Thyroid gland (tissue), 4 donors: ENCODE measurements at places on chromosomes 7 and 10. TPM values are rescaled to one million over a fixed set of nuclear protein-coding genes. Genes with fewer than 3 reads are reported as not detected.

CREB5 gene
- 2.5 TPM for total RNA-seq

NOD1 gene
- total RNA-seq: 17.6 TPM

CYP51A1 gene
- total RNA-seq: 84.1 TPM

ZNF804B gene
- 18.3 TPM for total RNA-seq

GIMAP4 gene
- total RNA-seq: 58.0 TPM

WDFY4 gene
- 1.1 TPM for total RNA-seq

NKX2-3 gene
- not detected for total RNA-seq

- no peaks in the 10 kb centered on the region for H3K36me3 ChIP-seq
- no peaks in the 10 kb centered on the region for H3K27me3 ChIP-seq
- H3K27ac ChIP-seq: no peak overlapping the region
- DNase-seq: no peak
- H3K4me1 ChIP-seq: no peaks in the 10 kb centered on the region
- H3K4me3 ChIP-seq: no peak overlapping the region
These were observed 16.6 kb downstream of the ARID5B start for GRCh38 chr10:61918140-61918539.

DNA sequence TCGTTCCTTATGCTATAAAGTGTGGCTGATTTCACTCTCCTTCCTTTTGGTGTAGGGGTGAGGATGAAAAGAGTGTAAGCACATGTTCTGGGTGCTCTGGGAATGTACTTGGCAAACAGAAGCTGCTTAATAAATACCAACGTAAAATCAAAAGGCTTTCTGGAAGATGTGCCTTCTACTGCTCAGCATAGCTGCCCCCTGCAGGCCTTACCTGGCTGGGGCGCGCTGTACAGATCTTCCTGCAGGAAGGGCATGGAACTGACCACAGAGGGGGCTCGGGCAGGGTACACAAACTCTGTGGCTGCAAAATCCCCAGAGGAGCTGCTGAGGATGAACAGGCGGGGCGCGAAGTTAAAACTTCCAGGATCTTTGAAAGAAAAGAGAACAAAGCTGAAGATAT, 169.4 kb downstream of the SVIL start:
- H3K4me3 ChIP-seq: no peak overlapping the region
- H3K4me1 ChIP-seq: peaks cover 4% of the 10 kb centered on the region
- peaks cover 33% of the 10 kb centered on the region for H3K36me3 ChIP-seq
- DNase-seq: no peak
- no peaks in the 10 kb centered on the region for H3K27me3 ChIP-seq

- H3K27ac ChIP-seq: no peak overlapping the region
- no peaks in the 10 kb centered on the region for H3K36me3 ChIP-seq
- peaks cover 4% of the 10 kb centered on the region for H3K27me3 ChIP-seq
- peaks cover 10% of the 10 kb centered on the region for H3K4me1 ChIP-seq
- DNase-seq: no peak
These were observed 3.6 kb upstream of the CDH23 start for GRCh38 chr10:71392791-71393781.

GRCh38 chr10:121165276-121165675, 314.1 kb downstream of the WDR11 start:
- no peak overlapping the region for H3K4me3 ChIP-seq
- H3K27ac ChIP-seq: no peak overlapping the region
- H3K36me3 ChIP-seq: no peaks in the 10 kb centered on the region
- no peaks in the 10 kb centered on the region for H3K4me1 ChIP-seq
- no peak for DNase-seq

DNA sequence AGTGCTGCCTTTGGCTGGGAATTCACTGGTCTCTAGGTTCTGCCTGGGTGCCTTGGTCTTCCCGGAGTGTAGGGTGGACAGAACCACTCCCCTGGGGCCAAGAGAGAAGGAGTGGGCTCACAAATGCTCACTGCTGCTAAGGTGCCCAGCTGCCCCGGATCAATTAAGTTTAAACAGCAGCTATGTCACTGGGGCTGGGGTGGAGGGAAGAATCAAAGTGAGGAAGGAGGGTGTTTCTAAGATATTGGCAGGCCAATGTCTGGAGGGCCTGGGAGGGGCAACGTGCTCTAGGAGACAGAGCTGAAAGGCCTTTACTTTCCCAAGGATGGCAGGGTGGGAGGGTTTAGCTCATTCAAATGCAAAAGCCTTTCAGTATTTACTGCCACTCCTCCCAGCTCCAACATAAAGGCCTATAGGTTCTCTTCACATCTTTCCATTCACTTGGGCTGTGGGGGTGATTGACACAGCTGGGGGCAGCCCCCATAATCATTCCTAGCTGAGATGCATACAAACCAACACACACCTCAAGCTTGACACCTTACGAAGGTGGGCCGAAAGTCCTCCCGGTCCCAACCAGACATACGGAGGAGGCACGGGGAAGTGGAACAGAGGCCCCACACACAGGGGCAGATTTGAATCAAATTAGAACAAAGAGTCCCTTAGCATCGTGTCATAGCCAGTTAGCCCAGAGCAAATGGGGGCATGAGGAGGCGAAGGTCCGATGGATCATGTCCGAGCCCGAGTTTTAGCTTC, 108.0 kb upstream of the EFCAB10 start:
- no peaks in the 10 kb centered on the region for H3K36me3 ChIP-seq
- peak; percentile 49 for DNase-seq
- H3K4me3 ChIP-seq: no peak overlapping the region
- H3K27me3 ChIP-seq: no peaks in the 10 kb centered on the region

DNA sequence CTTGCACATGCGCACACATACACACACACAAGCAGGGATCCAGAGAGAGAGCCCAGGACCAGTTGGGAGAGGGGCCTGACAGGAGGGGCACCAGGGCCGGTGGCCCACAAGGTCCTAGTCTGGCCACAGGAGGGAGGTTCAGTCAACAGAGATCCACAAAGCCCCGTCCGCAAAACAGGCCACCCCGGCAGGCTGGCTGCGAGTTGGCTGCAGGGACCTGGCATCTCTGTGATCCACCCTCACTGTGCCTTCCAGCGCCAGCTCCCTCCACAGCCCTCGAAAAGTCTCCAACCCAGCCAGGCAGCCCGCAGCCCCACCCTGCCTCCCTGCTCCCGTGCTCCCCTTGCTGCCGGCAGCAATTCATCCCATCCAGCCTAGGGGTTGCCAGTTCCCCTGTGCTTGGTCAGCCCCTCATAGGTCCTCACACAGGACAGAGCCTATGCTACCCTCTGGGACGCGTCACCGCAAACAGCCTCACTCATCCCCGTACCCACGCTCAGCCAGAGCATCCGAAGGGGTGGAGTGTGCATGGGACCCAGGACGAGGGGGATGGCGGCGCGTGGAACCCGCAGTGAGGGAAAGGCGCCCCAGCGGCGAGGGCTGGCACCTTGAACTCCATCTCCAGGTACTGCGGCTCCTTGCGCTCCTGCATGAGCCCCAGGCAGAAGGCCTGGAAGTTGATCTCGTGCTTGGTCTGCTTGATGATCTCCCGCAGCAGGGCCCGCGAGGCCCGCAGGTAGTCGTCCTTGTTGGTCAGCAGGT, 7.5 kb downstream of the INTS1 start:
- H3K27me3 ChIP-seq: no peaks in the 10 kb centered on the region
- H3K4me1 ChIP-seq: no peaks in the 10 kb centered on the region
- DNase-seq: no peak
- H3K27ac ChIP-seq: no peak overlapping the region

- peak; percentile 82 for DNase-seq
- no peaks in the 10 kb centered on the region for H3K36me3 ChIP-seq
- H3K4me1 ChIP-seq: peaks cover 7% of the 10 kb centered on the region
- no peaks in the 10 kb centered on the region for H3K27me3 ChIP-seq
These were observed 355.3 kb upstream of the GALNT17 start for GRCh38 chr7:70776627-70777101.

DNA sequence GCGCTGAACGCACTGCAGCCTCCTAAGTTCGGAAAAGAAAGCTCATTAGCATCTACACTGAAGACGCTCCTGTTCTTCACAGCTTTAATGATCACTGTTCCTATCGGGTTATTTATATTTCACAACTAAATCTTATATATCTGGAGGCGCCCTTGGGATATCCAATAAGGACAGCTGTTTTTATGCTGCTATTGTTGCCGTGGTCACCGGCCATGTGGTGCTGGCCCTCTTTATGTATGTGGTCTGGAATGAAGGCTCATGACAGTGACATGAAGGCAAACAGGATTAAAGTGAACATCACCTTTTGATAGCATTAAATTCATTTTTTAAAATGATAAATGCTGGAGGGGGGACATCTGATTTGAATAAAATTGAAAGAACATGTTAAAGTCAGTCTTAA, 8.8 kb downstream of the BLVRA start:
- no peak overlapping the region for H3K27ac ChIP-seq
- H3K4me1 ChIP-seq: peaks cover 19% of the 10 kb centered on the region
- no peak overlapping the region for H3K4me3 ChIP-seq
- DNase-seq: no peak
- H3K27me3 ChIP-seq: no peaks in the 10 kb centered on the region

- H3K27me3 ChIP-seq: no peaks in the 10 kb centered on the region
- no peak overlapping the region for H3K27ac ChIP-seq
- no peak overlapping the region for H3K4me3 ChIP-seq
- no peak for DNase-seq
- H3K36me3 ChIP-seq: no peaks in the 10 kb centered on the region
These were observed 161.1 kb downstream of the CRPPA start for GRCh38 chr7:16260236-16260728.

DNA sequence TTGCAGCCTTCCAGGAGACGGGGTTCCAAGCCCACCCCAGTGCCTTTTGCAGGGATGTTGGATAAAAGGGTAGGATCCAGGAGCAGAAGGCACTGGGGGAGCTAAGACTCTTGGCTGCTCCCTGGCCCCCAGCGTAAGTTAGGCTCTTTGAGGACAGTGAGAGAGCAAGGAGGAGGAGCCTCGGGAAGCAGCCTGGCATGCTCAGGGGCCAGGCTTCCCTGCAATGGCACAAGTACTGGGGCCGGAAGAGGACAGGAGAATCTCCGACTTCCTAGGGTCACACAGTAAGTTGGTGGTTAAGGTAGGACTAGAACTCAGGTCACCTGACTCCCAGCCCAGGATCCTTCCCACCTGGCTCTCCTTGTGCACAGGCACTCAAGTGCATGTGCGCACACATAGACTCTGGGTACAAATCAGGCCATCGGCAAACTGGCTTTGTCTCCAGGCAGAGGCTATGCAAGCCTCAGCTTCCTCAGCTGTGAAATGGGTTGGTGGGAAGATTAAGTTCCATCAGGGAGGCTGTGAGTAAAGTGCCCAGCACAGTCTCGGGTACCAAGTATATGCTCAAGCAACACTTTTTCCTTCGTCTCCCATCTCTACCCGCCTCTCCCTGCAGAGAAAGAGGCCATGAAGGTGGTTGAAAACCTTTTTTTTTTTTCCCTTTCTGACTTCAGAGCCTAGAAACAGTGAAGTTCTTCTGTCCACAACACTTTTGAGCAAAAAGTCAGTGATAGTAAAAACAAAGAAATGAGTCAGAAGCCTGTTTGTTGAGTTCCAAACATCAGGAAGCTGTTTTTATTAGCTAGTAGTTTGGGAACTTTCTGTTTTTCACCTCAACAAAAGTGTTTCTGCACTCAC, 79.1 kb downstream of the NEURL1 start:
- no peaks in the 10 kb centered on the region for H3K4me1 ChIP-seq
- H3K27me3 ChIP-seq: no peaks in the 10 kb centered on the region
- no peak overlapping the region for H3K4me3 ChIP-seq
- no peaks in the 10 kb centered on the region for H3K36me3 ChIP-seq
- H3K27ac ChIP-seq: no peak overlapping the region

DNA sequence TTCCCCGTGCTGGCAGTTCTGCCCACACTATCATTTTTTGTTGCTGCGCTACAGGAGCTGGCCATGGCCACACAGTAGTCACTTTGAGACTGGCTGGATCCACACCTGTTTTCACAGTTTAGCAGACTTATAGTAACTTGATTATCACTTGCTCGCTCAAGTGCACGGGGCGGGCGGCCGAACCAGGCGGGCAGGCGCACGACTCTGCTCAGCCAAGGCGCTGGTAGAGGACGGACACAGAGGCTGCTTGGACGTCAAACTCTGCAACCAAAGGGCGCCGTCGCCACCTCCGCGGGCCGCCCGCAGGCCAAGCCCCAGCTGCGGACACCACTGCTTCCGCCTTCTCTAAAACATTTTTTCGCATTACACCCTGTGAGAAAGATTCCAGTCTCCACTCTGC, 38.4 kb upstream of the PHYHIPL start:
- no peaks in the 10 kb centered on the region for H3K36me3 ChIP-seq
- no peak for DNase-seq
- no peak overlapping the region for H3K27ac ChIP-seq
- H3K4me3 ChIP-seq: no peak overlapping the region
- H3K4me1 ChIP-seq: peaks cover 5% of the 10 kb centered on the region

DNA sequence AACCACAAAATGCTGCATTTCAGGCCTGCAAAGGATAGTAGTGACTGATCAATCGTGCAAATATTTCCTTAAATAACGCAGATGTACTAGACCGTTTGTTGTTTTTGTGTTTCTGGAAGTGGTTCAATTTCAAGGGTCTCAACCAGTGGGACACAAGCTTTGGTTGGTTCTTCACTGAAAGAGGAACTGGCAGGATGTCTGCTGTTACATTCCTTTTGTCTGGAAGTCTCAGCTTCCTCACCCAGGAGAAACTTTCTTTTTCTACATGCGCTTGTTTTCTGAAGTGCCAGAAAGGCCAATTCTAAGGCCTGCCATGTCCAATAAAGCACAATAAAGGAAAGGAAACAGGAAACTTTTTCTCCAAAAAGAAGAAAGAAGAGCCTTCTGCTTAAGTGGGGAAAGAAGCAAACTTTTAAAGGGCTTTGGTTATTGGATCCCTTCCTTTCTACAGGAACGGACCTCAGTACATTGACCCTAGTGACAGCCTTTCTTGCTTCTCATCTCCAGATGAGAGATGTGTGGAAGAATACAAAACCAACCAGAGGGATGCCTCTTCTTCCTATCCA, 4.1 kb downstream of the DKK1 start:
- no peak overlapping the region for H3K4me3 ChIP-seq
- DNase-seq: no peak
- no peaks in the 10 kb centered on the region for H3K36me3 ChIP-seq
- peaks cover 18% of the 10 kb centered on the region for H3K4me1 ChIP-seq

- H3K27me3 ChIP-seq: no peaks in the 10 kb centered on the region
- H3K4me1 ChIP-seq: no peaks in the 10 kb centered on the region
- no peak overlapping the region for H3K4me3 ChIP-seq
- DNase-seq: no peak
- no peaks in the 10 kb centered on the region for H3K36me3 ChIP-seq
These were observed 39.9 kb downstream of the PWWP2B start for GRCh38 chr10:132436861-132437410.
